ENCODE measurements at places on chromosomes 16 and 17.

DNA sequence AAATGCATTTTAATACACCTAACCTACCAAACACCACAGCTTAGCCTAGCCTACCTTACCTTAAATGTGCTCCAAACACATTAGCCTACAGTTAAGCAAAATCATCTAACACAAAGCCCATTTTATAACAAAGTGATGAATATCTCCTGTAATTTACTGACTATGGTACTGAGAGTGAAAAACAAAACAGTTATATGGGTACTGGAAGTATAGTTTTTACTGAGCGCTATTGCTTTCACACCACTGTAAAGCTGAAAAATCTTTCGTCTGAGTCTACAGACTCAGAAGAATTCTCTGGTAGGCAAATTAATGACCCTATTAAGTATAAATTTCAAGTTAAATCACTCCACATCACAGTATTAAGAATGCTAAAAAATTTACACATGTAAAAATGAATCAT is 3.5 kb downstream of the GRB2 start:
- no peak for DNase-seq

GRCh38 chr16:67922221-67922620 is 9.4 kb downstream of the CTRL start:
- DNase-seq = no peak

DNA sequence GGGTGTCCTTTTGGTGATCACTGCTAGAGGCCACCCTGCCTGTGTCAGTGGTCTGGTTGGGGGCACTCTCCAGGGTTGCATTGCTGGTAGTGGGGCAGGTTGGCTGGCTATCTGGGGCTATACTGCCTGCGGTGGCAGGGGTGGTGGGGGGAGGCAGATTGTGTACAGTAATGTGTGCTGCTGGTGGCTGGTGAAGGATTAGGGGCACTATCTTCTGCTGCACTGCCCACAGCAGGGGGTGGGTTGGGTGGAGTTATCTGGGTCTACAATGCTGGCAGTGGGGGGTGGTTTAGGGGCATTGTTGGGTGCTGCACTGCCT is 204.0 kb upstream of the WSB1 start:
- DNase-seq = no peak

DNA sequence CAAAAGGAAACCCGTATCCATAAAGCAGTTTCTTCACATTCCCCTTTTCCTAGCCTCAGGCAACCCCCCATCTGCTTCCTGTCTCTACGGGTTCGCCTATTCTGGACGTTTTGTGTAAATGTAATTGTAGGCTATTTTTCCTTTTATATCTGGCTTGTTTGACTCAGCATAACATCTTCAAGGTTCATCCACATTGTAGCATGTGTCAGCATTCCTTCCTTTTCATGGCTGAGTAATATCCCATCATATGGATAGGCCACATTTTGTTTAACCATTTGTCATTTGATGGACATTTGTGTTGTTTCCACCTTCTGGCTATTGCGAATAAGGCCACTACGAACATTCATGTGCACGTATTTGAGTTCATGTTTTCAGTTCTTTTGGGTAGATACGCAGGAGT is 54.6 kb downstream of the FOXL1 start:
- DNase-seq = no peak

- no peak for DNase-seq
Observed at GRCh38 chr16:50505714-50506542, 42.3 kb upstream of the NKD1 start.

DNA sequence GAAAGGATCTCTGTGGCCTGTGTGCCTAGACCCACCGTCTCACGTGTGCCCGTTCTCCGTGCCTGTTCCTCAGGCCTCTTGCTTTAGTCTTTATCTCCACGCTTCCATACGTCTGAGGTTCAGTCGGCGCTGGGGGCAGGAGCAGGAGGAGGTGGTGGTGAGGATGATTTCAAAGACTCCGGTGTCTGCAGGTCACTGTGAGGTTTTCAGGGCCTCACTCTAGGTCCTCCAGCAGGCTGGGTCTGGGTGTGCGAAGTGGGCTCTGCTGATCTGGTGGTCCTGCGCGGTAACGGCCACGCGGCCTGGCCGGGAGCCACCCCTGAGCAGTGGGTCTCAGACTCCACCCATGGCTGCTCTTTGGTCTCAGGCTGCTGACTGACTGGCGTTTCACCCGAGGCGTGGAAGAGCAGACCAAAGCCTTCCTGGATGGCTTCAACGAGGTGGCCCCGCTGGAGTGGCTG is 14.4 kb upstream of the CLEC18A start:
- no peak for DNase-seq

- no peak for DNase-seq
Observed at GRCh38 chr17:20307326-20307910, 159.9 kb downstream of the LGALS9B start.

- no peak for DNase-seq
Observed at GRCh38 chr17:77688369-77688768, 270.1 kb upstream of the TNRC6C start.

DNA sequence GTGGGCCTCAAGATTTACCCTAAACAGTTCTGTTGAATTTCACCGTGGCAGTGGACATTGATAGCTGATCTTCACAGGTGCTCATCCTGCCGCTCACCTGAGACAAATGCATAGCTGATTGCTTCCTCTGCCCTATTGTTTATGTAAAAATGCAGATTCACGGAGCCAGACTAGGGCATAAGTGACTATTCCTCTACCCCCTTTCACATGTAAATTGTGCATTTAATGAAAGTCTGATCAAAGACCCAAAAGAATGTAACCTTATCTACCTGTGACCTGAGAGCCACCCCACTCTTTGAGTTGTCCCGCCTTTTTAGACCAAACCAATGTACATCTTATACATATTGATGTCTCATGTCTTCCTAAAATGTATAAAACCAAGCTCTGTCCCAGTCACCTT is 312.4 kb upstream of the CDH5 start:
- DNase-seq = no peak

DNA sequence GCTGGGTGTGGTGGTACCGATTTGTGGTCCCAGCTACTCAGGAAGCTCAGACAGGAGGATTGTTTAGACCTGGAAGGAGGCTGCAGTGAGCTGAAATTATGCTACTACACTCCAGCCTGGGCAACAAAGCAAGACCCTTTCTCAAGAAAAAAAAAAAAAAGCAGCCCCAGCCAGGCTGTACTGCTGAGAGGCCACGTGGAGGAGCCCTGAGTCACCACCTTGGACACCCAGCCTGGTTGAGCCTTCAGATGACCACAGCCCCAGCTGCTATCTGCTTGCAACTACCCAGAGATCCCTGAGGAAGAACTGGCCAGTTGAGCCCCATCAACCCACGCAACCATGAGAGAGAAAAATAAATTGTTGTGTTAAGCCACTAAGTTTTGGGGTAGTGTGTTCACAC is 23.6 kb upstream of the GPRC5C start:
- no peak for DNase-seq

- DNase-seq = no peak
Observed at GRCh38 chr16:17983847-17984639, 352.5 kb downstream of the NPIPA8 start.

DNA sequence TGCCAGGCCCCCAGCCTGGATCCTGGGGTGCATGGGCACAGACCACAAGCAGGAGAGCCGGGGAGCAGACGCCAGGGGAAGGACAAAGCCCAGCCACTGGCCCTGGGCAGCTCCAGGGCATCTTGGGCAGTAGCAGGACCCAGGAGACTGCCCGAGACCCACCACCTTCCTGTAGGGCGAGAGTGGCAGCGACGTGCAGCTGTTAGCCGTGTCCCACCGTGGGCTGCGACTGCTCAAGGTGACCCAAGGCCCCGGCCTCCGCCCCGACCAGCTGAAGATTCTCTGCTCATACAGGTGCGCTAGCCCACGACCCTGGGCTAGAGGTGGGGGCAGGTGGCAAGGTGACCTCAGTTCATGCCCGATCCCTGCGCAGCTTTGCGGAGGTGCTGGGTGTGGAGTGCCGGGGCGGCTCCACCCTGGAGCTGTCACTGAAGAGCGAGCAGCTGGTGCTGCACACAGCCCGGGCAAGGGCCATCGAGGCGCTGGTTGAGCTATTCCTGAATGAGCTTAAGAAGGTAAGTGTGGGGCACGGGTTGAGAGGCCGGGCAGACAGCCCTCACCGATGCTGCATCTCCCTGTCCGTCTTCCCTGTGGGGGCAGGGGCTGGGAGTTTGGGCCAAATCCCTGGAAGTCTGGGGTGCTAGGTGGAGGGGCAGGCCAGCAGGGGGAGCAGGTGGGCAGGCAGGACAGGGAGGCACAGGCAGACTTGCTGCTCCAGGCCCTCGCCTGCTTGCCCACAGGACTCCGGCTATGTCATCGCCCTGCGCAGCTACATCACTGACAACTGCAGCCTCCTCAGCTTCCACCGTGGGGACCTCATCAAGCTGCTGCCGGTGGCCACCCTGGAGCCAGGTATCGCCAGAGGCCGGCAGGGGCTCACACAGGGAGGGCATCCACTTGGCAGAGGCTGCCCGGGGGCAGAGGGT is 13.5 kb upstream of the SMIM5 start:
- no peak for DNase-seq

DNA sequence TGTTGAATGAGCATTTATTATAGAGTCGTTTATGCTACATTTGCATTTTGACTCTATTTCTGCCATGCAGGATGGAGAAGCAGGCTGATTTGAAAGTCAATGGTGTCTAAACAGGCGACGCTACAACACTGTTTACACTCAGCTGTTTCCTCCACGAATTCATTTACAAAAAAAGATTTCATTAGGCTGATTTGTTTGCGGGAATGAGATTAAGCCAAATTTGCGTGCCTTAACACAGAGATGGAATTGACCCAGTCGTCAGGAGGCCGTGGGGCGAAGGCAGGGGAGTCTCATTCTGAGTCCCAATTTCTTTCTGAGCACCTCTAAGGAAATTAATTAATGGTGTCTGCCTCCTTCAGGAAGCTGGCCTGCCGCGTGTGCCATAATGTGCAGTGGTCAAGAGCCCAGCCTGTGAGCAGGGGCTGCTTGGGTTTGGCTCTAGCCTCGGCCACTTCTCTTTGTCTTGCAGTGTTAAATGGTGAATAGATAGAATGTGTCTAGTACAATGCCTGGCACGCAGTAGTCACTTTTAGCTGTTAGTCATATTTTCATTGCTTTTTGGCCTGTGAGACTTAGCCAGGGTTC is 88.6 kb upstream of the NKD1 start:
- no peak for DNase-seq

DNA sequence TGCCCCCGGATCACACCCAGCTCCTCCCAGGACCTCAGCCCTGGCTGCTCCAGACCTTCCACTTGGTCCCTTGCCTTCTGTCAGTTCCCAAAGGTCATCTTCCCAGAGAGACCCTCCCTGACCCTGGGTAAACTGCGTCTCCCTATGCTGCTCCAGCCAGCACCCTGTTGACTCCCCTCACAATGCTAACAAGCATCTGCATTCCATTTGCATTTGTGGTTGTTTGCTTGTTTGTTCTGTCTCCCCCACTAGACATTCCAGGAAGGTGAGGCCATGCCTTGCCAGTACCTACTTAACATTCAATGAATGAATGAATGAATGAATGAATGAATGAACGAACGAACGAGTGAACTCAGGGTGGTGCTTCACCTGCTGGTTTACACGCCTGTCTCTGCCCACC is 171.2 kb downstream of the WSCD1 start:
- no peak for DNase-seq

DNA sequence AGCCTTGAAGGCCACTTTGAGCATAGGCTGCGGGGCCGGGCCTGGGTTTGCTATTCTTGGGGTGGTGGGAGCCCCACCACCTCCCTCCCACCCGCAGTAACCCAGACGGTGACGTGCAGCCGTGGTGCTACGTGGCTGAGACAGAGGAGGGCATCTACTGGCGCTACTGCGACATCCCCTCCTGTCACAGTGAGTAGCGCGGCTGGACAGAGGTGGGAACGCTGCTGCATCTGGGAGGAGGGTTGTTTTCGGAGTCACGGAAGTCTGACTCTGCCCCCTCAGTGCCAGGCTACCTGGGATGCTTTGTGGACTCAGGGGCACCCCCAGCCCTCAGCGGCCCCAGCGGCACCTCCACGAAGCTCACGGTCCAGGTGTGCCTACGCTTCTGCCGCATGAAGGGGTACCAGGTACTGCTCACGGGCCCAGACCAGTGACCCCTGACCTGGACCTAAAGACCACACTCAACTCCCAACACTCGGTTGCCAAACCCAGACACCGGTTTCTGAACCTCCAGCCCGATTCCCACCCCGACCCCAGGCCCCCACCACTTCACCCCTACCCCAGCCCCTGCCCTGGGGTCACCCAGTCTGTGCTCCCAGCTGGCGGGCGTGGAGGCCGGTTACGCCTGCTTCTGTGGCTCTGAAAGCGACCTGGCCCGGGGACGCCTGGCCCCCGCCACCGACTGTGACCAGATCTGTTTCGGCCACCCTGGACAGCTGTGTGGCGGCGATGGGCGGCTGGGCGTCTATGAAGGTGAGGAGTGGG is 2.1 kb downstream of the KREMEN2 start:
- no peak for DNase-seq

GRCh38 chr16:89410794-89411309 is 79.5 kb downstream of the ANKRD11 start:
- DNase-seq = peak; percentile 63

- no peak for DNase-seq
Observed at GRCh38 chr17:1561420-1562175, 994 bp downstream of the PITPNA start.

DNA sequence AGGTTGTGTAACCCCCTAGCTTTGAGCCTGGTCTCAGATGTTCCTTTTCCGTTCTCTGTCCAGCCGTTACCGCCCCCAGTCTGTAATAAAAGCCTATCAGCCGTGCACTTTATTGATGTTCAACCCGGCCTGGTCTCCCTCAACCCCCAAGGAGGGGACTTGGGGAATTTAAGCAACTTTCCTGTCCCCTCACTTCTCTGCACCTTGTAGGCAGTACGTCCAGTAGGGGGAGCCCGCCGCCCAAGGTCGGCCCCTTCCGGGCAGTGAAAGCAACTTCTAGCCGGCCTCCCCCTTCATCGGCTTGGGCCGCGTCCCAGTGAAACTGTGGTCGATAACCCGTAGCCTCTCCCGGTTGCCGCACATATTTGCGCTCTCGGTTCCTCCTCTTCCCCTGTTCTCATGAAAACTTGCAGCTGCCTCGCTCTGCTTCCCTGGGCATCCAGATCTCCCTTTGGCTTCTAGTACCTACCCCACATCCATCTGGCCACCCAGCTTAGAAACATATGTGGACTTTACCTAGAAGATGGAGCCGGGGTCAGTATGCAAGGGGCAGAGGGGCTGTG is 7.9 kb downstream of the PNPO start:
- peak; percentile 19 for DNase-seq

DNA sequence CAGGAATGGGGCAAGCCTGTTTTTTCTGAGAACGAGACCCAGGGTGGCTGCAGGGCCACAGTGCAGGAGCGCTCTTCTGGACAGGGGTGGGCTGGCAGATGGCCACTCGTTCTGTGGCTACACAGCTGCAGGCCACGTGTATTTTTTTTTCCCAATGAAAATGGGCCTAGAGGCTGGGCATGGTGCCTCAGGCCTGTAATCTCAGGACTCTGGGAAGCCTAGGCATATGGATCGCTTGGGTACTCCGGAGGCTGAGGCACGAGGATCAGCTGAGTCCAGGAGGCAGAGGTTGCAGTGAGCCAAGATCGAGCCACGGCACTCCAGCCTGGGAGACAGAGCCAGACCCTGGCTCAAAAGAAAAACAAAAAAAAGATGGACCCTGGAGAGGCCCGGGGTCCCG is 6.8 kb downstream of the UNKL start:
- no peak for DNase-seq

GRCh38 chr17:41284043-41284442 is 8.5 kb downstream of the KRTAP9-7 start:
- DNase-seq = no peak
